ENCODE measurements at places on chromosomes 7 and 10. TPM values are rescaled to one million over a fixed set of nuclear protein-coding genes. Genes with fewer than 3 reads are reported as not detected.

CALHM1 gene
- total RNA-seq = not detected

HGF gene
- 0.03 TPM for total RNA-seq

TMEM229A gene
- not detected for total RNA-seq

ST8SIA6 gene
- 0.03 TPM for total RNA-seq

HPS6 gene
- 36.3 TPM for total RNA-seq

TMEM130 gene
- total RNA-seq = 0.30 TPM

STEAP1B gene
- total RNA-seq = 0.07 TPM

C10orf105 gene
- total RNA-seq = not detected

SOSTDC1 gene
- not detected for total RNA-seq

INPP5F gene
- total RNA-seq = 10.3 TPM

LIPM gene
- total RNA-seq = not detected

CLEC2L gene
- 0.08 TPM for total RNA-seq

SLC29A4 gene
- total RNA-seq = 15.6 TPM

PRSS37 gene
- total RNA-seq = not detected

PRKCQ gene
- total RNA-seq = 4.1 TPM

CHST3 gene
- 61.9 TPM for total RNA-seq

OR2A5 gene
- total RNA-seq = not detected

NODAL gene
- not detected for total RNA-seq

SPDYE5 gene
- not detected for total RNA-seq

CYP2C8 gene
- not detected for total RNA-seq

RPEL1 gene
- total RNA-seq = 0.07 TPM

CD36 gene
- total RNA-seq = not detected

KCNMA1 gene
- 65.1 TPM for total RNA-seq

IFIT3 gene
- total RNA-seq = 5.4 TPM

MBLAC1 gene
- 3.0 TPM for total RNA-seq

GOT1 gene
- 38.1 TPM for total RNA-seq

KIFBP gene
- 46.6 TPM for total RNA-seq

ERCC6 gene
- 6.1 TPM for total RNA-seq

GIMAP6 gene
- total RNA-seq = not detected

TCF7L2 gene
- total RNA-seq = 22.2 TPM

NMT2 gene
- 21.2 TPM for total RNA-seq

CCDC172 gene
- total RNA-seq = not detected

ADAM8 gene
- 2.2 TPM for total RNA-seq

EXOSC1 gene
- total RNA-seq = 55.0 TPM

DOCK4 gene
- total RNA-seq = 7.0 TPM

FAM185A gene
- 7.9 TPM for total RNA-seq

GLI3 gene
- total RNA-seq = 0.30 TPM

IFIT2 gene
- 1.9 TPM for total RNA-seq

DNAAF5 gene
- total RNA-seq = 41.8 TPM

TLX1 gene
- total RNA-seq = not detected

MNX1 gene
- total RNA-seq = 4.6 TPM

PDZD7 gene
- 1.1 TPM for total RNA-seq

KLF14 gene
- 0.06 TPM for total RNA-seq

OPALIN gene
- total RNA-seq = not detected

ZNF503 gene
- 8.8 TPM for total RNA-seq

ATOH7 gene
- 0.08 TPM for total RNA-seq

GRID2IP gene
- total RNA-seq = not detected

CPA1 gene
- total RNA-seq = not detected

UNC5B gene
- 3.1 TPM for total RNA-seq

LRIT1 gene
- total RNA-seq = not detected

PRR15 gene
- 4.6 TPM for total RNA-seq

CPEB3 gene
- total RNA-seq = 0.46 TPM

SKAP2 gene
- 13.4 TPM for total RNA-seq

CCL26 gene
- 8.9 TPM for total RNA-seq

FBXO24 gene
- total RNA-seq = 0.35 TPM

SRGN gene
- total RNA-seq = 96.3 TPM
